ENCODE measurements at places on chromosomes 12 and 14.

- DNase-seq, result peak; percentile 38
Observed at GRCh38 chr14:104723651-104724406, at the start of gene ADSS1. Gene ADSS1, plus strand, starts transcription at chr14:104724229. Its CDS starts 42 bp downstream, at chr14:104724271.

GRCh38 chr14:56212521-56212920 lies 94.3 kb downstream of the PELI2 start:
- DNase-seq, result no peak

- DNase-seq, result no peak
Observed at GRCh38 chr14:48670939-48671338, 915.2 kb downstream of the RPS29 start.

GRCh38 chr12:114767906-114768722 lies 84.1 kb upstream of the TBX3 start:
- no peak for DNase-seq

GRCh38 chr14:64721391-64721791 lies 17.2 kb downstream of the PLEKHG3 start:
- DNase-seq, result no peak

- no peak for DNase-seq
Observed at GRCh38 chr14:65938738-65939137, 526.2 kb downstream of the FUT8 start.

DNA sequence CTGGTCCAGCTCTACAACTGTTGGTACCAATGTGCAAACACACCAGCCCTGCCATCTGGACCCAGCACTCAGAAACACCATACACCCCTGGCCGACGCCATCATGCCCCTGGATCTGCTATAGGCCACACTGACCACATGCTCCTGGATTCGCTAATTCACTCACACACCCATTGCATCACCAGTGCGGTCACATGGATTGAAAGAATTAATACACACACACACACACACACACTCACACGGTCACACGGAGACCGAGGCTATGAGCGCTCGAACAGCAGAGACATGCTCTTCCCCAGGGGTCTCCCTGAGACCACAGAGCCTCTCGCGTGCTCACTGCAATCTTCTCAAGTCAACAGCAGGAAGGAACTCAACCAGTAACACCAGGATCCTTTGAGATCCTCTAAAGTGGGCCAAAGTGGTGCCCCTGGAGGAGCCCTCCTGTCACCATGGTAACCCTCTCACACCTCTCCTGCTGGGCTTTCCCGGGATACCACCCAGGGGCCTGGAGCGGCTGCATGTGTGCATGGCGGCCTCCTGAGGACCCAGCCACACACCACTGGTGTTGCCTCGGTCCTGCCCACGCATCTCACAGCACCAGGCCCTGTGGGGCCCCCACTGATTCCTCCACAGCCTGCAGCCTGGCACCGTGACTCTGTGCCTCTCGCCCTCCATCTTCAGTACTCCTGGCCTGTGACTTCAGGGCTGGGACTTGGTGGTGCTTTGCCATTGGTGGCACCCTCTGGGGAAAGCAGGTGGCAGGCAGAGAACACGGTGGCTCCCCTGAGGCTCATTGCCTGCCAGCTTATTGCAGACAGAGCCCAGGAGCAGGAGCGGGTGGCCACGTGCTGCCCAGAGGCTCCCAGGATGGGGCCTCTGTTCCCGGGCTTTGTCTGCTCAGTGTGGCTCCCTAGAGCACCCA lies 15.1 kb downstream of the LRTM2 start:
- no peak for DNase-seq

- DNase-seq, result no peak
Observed at GRCh38 chr14:73751157-73751691, 37.0 kb upstream of the PNMA1 start.

- DNase-seq, result no peak
Observed at GRCh38 chr12:43835264-43835655, 621 bp upstream of the TMEM117 start.

DNA sequence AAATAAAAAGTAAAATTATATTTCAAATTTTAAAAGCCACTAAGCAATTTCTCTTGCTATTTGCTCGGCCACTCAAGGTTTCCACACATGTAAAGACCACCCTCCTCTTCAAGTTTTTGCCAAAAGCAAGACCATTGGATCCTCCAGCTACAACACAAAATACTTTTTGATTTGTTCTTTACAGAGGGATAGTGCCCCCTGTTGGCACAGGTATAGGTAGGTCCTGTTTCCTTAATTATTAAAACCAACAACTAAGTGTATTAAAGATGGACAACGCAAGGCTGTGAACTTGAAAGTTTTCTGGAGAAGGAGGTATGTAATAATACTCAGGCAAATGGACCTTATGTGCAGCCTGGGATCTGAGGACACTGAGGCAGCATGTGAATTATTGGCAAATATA lies 23.8 kb downstream of the ATP6V1D start:
- no peak for DNase-seq

DNA sequence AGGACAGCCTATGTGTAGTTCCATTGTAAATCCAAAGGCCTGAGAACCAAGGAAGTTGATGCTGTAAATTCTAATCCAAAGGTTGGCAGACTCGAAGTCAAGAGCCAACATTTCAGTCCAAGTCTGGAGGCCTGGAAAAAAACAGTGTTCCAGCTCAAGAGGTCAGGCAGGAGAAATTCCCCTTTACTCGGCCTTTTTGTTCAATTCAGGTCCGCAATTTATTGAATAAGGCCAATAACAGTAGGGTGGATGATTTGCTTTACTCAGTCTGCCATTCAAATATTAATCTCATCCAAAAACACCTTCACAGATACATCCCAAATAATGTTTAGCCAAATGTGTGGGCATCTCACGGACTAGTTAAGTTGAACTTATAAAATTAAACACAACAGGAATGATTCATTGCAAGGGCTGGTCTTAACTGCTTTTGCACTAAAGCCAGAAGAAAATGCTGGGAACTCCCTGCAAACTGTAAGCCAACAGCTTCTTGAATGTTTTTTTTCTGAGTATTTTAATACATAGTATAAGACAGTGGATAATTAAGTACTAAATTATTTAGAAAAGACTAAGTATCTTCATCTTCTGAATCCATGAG lies 197.4 kb upstream of the GARIN6 start:
- no peak for DNase-seq

- no peak for DNase-seq
Observed at GRCh38 chr12:47282206-47282605, 202.4 kb upstream of the AMIGO2 start.

- DNase-seq, result peak; percentile 59
Observed at GRCh38 chr12:132133952-132134652, 10.0 kb downstream of the DDX51 start.

DNA sequence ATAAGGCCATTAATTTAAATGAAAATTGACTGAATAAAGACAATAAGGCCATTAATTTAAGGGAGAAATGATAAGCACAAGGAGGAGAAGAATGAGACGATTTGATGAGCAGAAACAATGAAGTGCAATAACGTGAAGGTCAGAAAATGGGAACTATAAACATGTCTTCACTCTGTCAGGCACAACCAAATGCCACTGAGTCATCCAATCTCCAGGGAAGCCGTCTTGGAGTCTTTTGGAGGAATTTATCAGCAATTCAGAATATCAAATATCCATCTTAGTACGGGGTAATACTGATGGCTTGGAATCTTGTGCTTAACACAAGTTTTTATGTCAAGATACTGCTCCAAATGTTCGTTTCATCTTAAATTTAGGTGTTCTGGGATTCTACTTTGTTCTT lies 159.9 kb downstream of the CAPZA3 start:
- no peak for DNase-seq

- DNase-seq, result no peak
Observed at GRCh38 chr14:25092258-25092740, 42.4 kb upstream of the STXBP6 start.

DNA sequence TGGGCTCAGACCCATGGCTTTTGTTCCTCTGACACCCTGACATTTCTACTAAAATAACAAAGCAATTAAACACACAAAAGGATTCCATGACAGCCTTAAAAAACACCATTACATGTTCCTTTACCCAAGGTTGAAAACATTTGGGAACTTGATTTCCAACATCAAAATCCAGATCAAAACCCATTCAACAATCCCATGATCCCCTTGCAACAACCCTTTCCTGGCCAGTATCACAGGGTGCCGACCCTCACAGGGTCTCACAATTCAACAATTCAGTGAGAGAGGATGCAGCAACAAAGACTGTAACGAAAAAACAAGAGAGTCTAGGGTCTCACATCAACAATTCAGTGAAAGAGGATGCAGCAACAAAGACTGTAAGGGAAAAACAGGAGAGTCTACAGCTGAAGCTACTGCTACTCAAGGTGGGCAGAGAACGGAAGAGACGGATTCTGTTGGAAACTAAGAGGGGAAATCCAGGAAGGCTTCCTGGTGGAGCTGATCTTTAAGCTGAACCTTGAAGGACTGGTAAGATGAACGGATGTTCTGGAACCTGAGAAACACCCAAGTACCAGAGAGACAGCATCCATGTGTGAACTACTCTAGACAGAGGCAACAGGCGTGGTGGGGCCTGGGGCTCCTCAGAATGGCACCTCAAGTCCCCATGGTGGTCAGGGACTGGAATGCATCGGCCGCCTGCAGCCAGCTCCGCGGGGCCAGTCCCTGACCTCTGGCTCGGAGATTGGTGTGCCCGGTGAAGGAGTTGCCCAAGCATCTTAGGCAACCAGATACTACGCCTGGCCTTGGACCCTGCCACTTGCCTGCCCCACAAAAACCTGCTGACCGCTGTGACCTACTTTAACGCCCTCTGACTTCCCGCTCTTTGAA lies 22.7 kb upstream of the ZFP36L1 start:
- DNase-seq, result no peak

DNA sequence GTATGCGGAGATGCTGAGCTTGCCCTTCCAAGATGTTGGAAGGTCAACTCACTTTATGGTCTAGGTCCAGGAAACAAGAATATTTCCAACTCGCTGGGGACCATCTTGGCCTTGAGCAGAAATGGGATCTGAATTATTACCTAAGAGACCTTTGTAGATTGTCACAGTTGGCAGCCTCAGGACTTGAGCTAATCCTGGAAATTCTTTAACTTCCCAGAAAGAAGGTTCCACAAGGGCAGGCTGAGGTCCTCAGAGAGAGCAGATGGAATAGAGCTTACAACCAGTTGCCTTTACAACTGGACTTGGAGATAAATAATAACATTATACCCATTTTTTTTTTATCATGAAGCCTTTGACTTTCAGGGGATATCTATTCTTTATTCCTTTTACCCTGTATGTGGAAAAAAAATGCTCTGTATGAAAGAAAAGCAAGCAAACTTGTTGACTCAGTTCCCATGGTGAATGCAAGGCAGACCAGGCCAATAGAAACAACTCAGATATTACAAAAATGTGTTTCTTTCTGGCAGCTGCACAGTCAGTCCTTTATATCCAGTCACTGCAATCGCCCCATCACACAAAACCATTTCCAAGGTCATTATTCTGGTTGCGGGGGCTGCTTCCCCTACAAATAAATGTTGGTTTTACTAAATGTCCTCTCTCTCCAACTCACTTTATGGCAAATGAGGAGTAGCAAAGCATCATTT lies 401.4 kb downstream of the ZFP36L1 start:
- DNase-seq, result no peak

GRCh38 chr12:80377140-80377794 lies 66.8 kb upstream of the PTPRQ start:
- no peak for DNase-seq

Measured in NCI-H1105 treated with DMSO at 0.1 percent for 48 hours (cell line).